Fibroblast of lung (primary cell): ENCODE measurements at places on chromosomes 16 and 17.

DNA sequence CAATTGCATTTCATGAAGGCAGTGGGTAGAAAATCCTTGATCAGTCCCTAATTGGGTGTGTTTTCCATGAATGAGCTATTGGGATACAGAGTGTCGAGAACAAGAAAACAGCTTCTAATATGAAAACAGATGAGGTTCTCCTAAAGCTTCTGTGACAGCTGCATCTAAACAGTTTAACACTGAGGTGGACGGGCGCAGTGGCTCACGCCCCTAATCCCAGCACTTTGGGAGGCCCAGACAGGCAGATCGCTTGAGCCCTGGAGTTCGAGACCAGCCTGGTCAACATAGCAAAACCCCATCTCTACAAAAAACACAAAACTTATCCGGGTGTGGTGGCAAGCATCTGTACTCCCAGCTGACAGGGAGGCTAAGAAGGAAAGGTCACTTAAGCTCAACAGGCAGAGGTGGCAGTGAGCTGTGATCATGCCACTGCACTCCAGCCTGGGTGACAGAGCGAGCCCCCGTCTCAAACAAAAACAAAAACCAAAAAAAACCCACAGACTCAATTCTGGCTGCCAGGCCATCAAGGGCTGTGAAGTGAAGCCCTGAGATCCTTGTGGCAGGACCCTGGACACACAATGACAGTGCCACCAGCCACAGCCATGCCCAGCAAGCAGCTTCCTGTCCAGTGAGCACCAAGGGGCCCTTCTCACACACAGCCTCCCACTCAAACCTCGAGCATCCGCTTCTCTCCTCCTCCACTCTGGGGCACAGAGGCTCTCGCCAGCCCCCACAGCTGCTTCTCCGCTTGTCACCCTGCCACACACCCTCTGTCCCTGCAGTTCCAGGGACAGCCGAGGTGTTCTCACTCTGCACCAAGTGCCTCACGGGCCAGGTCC is 44.0 kb downstream of the ANKRD11 start:
- peaks cover 41% of the 10 kb centered on the region for H3K4me1 ChIP-seq
- DNase-seq: no peak
- no peak overlapping the region for H3K4me3 ChIP-seq
- H3K27ac ChIP-seq: no peak overlapping the region

DNA sequence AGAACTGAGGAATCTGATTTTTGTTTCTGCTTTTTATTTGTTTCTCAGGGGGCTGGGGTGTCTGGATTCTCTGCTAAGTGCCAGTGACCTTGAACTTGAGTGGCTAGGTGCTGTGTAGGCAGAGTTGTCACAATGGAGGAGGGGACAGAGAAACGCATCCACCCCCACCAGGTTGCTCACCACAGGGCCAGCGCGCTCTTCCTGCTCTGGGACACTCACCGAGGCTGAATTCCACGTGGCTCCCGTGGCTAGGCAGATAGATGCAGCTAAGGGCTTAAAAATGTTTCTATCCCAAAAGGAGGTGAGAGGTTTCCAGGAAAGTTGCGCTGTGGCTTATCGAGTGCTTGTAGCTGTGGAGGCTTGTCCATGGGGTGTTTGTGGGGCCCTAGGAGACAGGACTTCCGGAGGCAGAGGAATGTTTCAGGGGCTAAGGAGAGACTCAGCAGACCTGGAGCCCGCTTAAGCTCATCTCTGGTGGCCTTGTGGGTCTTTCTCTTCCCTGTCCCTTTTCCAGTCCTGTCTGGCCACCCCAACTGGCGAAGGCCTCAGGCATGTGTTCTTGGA is 36.8 kb downstream of the ADCY7 start:
- H3K4me3 ChIP-seq: no peak overlapping the region
- no peaks in the 10 kb centered on the region for H3K27me3 ChIP-seq
- no peaks in the 10 kb centered on the region for H3K36me3 ChIP-seq
- peak; percentile 60 for DNase-seq

DNA sequence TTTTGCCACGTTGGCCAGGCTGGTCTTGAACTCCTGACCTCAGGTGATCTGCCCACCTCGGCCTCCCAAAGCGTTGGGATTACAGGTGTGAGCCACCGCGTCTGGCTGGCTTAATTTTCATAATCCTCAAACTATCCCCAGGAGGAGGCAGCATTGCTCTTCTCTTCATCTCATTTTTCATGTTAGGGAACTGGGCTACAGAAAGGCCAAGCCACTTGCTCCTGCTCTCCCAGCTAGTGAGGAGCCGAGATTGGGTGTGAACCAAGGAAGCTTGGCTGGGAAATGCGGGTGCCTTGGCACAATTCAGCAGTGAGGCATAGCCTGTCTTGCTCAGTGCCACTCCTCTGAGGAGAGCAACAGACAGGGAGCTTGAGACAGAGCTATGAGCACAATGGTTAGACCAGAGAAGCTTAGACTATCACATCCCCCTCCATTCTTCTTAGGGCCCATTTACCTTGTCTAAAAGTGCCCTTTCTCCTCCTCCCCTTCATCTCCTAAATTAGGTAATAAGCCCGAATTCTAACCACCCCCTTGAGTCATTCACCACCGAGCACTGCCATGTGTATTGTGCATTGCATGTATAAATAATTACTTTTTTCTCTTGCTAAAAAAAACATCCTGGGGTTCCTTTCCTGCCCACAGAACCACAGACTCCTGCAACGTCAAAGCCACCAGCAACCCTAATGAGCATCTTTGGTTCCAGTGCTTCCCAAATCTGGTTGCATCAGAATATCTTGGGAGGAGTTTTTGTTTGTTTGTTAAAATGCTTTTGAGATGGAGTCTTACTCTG is 20.0 kb upstream of the KIF19 start:
- H3K27ac ChIP-seq: no peak overlapping the region
- no peak overlapping the region for H3K4me3 ChIP-seq
- H3K27me3 ChIP-seq: no peaks in the 10 kb centered on the region

DNA sequence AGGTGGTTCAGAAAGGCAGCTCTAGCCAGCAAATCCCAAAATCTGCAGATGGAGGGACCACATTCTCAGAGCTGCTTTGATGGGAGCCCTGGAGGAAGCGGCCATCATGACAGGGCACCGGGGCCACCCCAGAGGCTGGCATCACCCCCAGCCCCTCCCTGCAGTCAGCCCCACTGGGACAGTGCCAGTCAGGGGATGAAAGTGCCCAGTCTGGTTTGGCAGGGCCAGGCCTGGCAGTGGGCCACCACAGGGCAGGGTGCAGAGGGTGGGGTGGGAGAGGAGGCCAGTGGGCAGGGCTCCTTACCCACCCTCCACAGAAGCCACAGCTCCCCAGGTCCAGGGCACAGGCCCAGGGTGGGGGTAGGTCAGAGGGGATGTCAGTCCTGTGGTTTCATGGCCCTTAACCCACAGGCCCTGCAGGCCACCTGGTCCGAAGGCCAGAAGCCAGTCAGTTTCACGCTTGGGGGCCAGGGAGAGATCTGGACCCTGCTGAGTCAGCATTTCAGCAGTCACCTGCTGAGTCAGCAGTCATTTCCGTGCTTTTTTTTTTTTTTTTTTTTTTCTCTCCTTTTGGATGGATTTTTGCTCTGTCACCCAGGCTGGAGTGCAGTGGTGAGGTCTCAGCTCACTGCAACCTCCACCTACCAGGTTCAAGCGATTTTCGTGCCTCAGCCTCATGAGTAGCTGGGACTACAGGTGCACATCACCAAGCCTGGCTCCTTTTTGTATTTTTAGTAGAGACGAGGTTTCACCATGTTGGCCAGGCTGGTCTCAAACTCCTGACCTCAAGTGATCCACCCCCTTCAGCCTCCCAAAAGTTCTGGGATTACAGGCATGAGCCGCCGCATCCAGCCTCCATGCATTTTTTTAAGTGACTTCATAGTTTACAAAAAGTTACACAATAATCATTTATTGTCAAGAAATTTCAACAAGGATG is 10.4 kb downstream of the SLC25A10 start:
- no peaks in the 10 kb centered on the region for H3K27me3 ChIP-seq
- H3K36me3 ChIP-seq: peaks cover 3% of the 10 kb centered on the region
- H3K4me3 ChIP-seq: no peak overlapping the region
- no peak for DNase-seq
- no peak overlapping the region for H3K27ac ChIP-seq

DNA sequence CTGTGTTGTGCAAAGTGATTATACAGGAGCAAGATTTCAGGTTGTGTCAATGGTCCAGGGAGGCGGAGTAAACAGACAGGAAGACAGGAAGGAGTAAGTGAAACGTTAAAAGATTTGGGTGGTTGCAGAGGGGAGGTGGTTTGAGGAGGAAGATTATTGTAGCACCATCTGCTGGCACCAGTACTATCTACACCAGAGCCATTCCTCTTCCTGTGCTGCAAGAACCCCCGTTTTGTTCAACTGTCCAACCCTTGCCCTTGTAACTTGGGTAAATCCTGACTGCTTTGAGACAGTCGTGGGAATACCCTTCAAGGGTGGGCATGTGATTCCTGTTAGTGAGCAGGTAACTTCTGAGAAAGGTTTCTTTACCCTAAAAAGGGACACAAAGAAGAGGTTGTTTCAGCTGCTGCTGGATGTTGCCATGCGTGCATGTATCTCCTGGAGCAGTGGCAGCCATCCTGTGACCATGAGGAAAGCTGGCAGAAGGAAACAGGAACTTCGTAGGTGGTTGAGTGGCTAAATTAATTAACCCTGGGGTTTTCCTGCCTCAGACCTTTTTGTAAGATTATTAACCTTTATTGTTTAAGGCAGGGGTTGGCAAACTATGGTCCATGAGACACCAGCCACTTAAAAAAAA is 124.1 kb downstream of the PRKCA start:
- no peak overlapping the region for H3K4me3 ChIP-seq
- no peaks in the 10 kb centered on the region for H3K36me3 ChIP-seq
- no peaks in the 10 kb centered on the region for H3K27me3 ChIP-seq
- H3K4me1 ChIP-seq: peaks cover 2% of the 10 kb centered on the region

GRCh38 chr16:16048904-16049582 is 99.6 kb downstream of the ABCC1 start:
- no peak overlapping the region for H3K4me3 ChIP-seq
- no peak for DNase-seq
- no peaks in the 10 kb centered on the region for H3K4me1 ChIP-seq
- no peaks in the 10 kb centered on the region for H3K27me3 ChIP-seq

GRCh38 chr16:54873071-54873470 is 57.6 kb upstream of the IRX5 start:
- no peak for DNase-seq
- no peaks in the 10 kb centered on the region for H3K36me3 ChIP-seq
- H3K27ac ChIP-seq: no peak overlapping the region
- no peaks in the 10 kb centered on the region for H3K4me1 ChIP-seq

DNA sequence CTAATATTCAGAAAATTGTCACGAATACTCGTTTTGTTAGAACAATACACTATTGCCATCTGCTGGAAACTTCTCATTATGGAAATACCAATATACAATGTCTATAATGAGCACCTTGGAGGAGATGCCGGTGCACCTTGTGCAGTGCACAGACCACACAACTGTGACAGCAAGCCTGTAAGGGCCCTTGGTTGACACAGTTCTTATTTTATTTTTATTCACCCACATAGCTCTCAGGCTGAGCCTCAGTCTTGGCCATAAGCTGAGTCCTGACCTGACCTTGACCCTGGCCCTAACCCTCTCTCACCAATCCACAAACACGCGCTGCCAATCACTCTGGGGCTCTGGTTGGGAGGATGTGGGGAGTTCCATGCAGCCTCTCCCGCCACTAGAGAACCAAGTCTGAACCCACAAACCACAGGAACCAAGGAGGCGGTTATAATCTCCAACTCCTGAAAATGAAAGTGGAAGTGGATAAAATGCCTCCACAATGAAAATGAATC is 7.6 kb downstream of the AIPL1 start:
- peak; percentile 62 for DNase-seq
- no peaks in the 10 kb centered on the region for H3K4me1 ChIP-seq
- no peak overlapping the region for H3K4me3 ChIP-seq
- H3K36me3 ChIP-seq: no peaks in the 10 kb centered on the region
